ENCODE measurements at places on chromosomes 6 and 20. TPM values are rescaled to one million over a fixed set of nuclear protein-coding genes. Genes with fewer than 3 reads are reported as not detected.

HS3ST5 gene
- 0.13 TPM for total RNA-seq

PPP1R16B gene
- total RNA-seq, result 0.51 TPM

SMOC2 gene
- 34.4 TPM for total RNA-seq

SLC32A1 gene
- total RNA-seq, result not detected

SIRPD gene
- total RNA-seq, result not detected

VSTM2L gene
- 2.6 TPM for total RNA-seq

SLC12A5 gene
- total RNA-seq, result not detected

SLC26A8 gene
- not detected for total RNA-seq

CLPSL1 gene
- not detected for total RNA-seq

ROS1 gene
- not detected for total RNA-seq

KHDC1 gene
- not detected for total RNA-seq

GRCh38 chr20:19654921-19655320 is 103.1 kb upstream of the RIN2 start:
- H3K36me3 ChIP-seq, result no peaks in the 10 kb centered on the region
- H3K27me3 ChIP-seq, result no peaks in the 10 kb centered on the region
- no peak overlapping the region for H3K27ac ChIP-seq
- H3K4me3 ChIP-seq, result no peak overlapping the region

- H3K36me3 ChIP-seq, result no peaks in the 10 kb centered on the region
- no peak for DNase-seq
- H3K27ac ChIP-seq, result peak overlapping the region; percentile 88
- no peaks in the 10 kb centered on the region for H3K27me3 ChIP-seq
- peaks cover 32% of the 10 kb centered on the region for H3K4me1 ChIP-seq
These were observed 837 bp downstream of the TRAM2 start for GRCh38 chr6:52576054-52576391.

DNA sequence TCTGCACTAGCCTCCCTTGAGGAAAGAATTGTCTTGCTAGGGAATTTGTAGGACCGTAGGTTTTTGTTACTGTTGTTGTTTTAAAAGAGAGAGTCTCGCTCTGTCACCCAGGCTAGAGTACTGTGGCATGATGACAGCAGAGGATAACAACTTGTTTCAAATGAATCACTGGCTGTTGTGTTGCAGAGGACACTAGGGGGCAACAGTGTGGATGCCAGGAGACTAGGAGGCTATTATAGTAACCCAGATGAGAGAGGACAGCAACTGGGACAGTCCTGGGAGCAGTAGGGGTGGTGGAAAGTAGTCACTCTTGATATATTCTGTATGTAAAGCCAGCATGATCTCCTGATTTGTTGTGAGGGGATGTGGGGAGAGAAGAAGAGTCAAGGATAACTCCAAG is 41.8 kb upstream of the LAMA4 start:
- no peak overlapping the region for H3K4me3 ChIP-seq
- no peaks in the 10 kb centered on the region for H3K4me1 ChIP-seq
- no peaks in the 10 kb centered on the region for H3K36me3 ChIP-seq
- H3K27ac ChIP-seq, result no peak overlapping the region
- DNase-seq, result no peak
- no peaks in the 10 kb centered on the region for H3K27me3 ChIP-seq

DNA sequence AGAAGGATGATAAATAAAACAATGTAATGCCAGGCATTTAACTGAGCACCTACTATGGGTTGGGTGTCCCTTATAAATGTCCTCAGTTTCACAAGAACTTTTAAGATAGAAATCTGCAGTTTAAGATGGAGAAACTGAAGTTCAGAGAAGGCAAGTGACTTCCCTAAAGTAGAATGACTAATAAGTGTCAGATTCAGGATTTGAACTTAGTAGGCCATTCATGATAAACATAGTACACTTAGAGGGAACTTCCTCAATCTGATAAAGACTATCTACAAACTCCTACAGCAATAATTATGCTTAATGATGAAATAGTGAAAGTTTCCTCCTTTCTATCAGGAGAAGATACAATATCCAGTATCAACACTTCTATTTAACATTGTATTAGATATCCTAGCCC is 43.9 kb downstream of the NCR2 start:
- no peak for DNase-seq
- no peak overlapping the region for H3K27ac ChIP-seq
- peaks cover 34% of the 10 kb centered on the region for H3K27me3 ChIP-seq
- H3K4me1 ChIP-seq, result peaks cover 13% of the 10 kb centered on the region
- H3K36me3 ChIP-seq, result no peaks in the 10 kb centered on the region

DNA sequence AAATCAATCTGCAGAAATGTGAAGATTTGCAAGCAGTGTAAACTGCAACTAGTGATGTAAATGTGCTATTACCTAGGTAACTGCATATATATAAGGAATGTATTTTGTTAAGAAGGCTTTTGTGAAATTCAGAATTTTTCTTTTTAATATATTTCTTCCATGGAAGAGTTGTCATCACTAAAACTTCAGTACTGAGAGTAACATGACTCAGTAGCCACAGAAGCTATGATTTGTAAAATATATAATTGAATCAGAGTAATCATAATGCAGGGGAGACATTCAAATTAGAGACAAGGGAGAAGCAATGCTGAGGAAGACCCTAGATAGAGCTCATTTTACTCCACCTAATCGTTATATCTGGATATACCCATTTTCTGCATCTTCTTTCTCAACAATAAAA is 141.7 kb downstream of the ADGRG6 start:
- H3K4me1 ChIP-seq, result no peaks in the 10 kb centered on the region
- no peaks in the 10 kb centered on the region for H3K36me3 ChIP-seq
- H3K27ac ChIP-seq, result no peak overlapping the region
- no peak overlapping the region for H3K4me3 ChIP-seq
- DNase-seq, result no peak

GRCh38 chr6:89667872-89668556 is 29.5 kb upstream of the LYRM2 start:
- H3K4me1 ChIP-seq, result peaks cover 27% of the 10 kb centered on the region
- no peak overlapping the region for H3K4me3 ChIP-seq
- H3K27ac ChIP-seq, result peak overlapping the region; percentile 39
- no peak for DNase-seq

DNA sequence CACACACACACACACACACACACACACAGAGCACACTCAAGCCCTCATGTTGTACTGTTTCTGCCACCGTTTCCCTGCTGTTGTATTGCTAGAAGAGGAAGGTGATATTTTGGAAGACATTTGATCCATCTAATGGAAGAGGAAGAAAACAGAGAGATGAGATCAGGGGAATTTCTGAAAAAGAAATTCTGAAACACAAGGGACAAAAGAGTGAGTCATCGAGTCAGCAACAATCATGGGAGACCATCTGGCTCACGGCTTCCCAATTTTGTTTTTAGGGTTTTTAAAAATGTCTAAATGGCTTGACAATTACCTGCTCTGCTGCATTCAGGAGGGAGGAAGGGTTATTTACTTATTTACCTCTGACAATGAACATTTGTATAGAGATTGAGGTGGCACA is 22.0 kb downstream of the SOX4 start:
- H3K27me3 ChIP-seq, result no peaks in the 10 kb centered on the region
- no peak for DNase-seq
- no peaks in the 10 kb centered on the region for H3K4me1 ChIP-seq
- H3K36me3 ChIP-seq, result no peaks in the 10 kb centered on the region

DNA sequence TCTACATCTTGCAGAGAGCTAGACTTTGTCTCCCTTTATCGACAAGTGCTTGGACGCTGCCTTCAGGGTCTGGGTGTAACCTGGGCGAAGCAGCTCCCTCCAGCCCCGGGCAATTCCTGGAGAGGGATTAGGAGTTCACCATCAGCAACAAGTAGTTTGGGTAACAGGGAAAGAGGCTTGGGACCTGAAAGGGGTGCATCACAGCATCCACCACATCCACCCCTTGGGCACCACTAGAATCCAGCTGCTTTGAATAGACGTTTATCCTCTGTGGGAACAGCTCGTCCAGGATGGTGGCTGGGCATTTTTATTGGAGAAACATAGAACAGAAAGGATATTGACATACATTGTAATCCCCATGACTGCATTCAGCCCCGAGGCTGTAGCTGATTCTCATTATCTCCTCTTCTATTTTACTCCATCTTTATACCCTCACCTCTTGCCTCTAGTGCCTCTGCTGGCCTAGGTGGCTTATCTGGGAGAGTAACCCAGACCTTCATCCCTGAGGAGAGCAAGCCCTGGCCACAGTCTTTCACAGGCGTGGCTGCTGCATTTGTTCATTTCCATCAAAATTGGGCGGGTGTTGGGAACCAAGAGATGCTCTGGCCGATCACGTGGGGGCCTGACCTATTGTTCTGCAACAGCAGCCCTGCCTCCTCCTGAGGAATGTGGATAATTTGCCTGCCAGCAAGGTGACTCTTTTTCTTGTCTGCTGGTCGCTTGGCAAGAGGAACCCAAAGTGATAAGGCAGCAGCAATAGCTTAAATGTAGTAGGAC is 109.2 kb upstream of the RALGAPA2 start:
- H3K36me3 ChIP-seq, result no peaks in the 10 kb centered on the region
- no peaks in the 10 kb centered on the region for H3K27me3 ChIP-seq

DNA sequence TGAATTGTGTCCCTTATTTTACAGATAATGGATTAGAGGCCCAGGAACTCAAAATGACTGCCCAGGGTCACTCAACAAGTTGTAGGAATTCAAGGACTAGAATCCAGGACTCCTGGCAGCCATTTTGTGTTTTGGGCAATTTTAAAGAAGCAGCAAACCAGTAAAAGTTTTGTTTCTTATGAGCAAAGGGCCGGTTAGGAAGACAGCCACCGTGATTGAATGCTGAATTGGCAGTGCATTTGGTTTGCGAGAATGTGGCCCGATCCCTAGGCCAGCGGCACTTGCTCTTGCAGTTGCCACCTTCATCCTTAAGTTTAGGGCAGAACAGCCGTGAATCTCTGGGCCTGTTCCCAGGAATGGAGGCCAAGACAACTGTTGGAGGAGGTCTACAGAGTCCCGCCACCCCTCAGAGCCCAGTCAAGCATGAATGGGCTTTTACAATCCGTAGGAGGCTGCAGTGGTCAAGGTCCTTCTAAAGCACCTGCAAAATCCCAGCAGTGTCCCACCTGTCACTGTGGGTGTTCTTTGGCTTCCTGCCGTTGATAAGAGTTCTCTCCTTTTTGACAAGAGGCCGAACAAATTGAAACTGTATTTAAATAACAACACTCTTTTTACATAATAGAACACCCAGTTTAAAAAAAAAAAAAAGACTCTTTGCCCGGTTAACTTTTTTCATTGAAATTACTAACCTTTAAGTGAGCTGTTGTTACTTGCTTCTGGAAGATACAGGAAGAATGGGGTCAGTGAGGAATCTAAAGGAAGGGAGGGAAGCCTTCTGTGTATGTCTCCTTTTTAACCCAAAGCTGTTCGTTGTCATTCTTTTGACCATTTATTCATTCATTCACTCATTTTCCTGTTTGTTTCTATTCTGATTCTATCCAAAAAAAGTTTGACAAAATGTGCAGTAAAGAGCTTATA is 68.7 kb downstream of the PHACTR2 start:
- H3K27ac ChIP-seq, result no peak overlapping the region
- peaks cover 48% of the 10 kb centered on the region for H3K4me1 ChIP-seq
- H3K36me3 ChIP-seq, result no peaks in the 10 kb centered on the region
- DNase-seq, result no peak

GRCh38 chr20:22556565-22557056 is 27.8 kb downstream of the FOXA2 start:
- H3K4me1 ChIP-seq, result no peaks in the 10 kb centered on the region
- H3K27me3 ChIP-seq, result peaks cover 25% of the 10 kb centered on the region
- H3K36me3 ChIP-seq, result no peaks in the 10 kb centered on the region
- no peak for DNase-seq

GRCh38 chr6:13952101-13952500 is 27.3 kb downstream of the RNF182 start:
- H3K4me1 ChIP-seq, result no peaks in the 10 kb centered on the region
- H3K36me3 ChIP-seq, result no peaks in the 10 kb centered on the region

GRCh38 chr6:11311970-11312369 is 79.5 kb upstream of the NEDD9 start:
- no peak overlapping the region for H3K4me3 ChIP-seq
- H3K27ac ChIP-seq, result no peak overlapping the region
- H3K27me3 ChIP-seq, result no peaks in the 10 kb centered on the region
- no peaks in the 10 kb centered on the region for H3K4me1 ChIP-seq
- H3K36me3 ChIP-seq, result no peaks in the 10 kb centered on the region

DNA sequence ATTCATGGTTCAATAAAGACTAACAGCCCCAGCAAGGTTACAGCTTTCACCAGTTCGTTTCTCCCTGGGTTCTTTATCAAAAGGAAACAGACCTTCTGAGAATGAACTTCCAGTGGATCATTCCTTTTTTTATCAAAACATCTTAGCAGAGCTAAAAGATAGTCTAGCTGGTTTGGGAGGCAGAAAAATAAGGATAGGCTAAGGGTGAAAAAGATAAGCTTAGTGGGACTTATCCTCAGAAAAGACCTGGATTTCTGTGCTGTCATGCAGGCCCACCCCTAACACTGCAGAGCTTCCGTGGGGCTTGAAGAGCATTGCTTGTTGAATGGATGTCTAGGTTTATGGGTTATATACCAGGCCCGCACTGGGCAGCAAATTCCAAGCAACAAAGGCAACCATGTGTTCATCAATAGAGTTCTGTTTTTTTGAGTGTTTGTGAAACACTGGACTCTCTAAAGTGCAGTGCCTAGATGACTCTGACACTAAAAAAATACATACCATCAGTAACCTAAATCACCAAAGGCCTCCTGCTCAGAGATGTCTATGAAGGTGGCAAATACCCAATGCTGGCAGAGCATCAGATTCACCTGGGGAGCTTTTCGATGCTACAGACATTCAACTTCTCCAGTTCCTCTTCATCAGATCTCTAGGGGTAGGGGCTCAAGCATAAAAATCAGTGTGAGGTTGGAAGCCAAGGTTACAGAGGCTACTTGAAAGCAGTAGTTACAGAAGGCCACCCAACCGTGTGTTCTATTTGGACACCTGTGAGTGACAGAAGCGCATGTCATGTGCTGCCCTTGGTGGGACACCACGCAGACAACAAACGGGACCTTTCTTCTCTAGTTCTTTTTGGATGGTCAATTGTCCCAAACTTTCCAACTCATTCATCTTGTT is 53.0 kb downstream of the TNFAIP3 start:
- no peaks in the 10 kb centered on the region for H3K27me3 ChIP-seq
- no peak overlapping the region for H3K4me3 ChIP-seq
- H3K36me3 ChIP-seq, result no peaks in the 10 kb centered on the region
- DNase-seq, result no peak
- H3K27ac ChIP-seq, result no peak overlapping the region

GRCh38 chr6:10582774-10583508 is 61.8 kb downstream of the GCNT2 start:
- peaks cover 3% of the 10 kb centered on the region for H3K27me3 ChIP-seq
- no peak overlapping the region for H3K27ac ChIP-seq
- H3K4me1 ChIP-seq, result no peaks in the 10 kb centered on the region
- H3K4me3 ChIP-seq, result no peak overlapping the region
